CD4-positive, alpha-beta memory T cell (primary cell): ENCODE measurements at places on chromosomes 5 and 9.

DNA sequence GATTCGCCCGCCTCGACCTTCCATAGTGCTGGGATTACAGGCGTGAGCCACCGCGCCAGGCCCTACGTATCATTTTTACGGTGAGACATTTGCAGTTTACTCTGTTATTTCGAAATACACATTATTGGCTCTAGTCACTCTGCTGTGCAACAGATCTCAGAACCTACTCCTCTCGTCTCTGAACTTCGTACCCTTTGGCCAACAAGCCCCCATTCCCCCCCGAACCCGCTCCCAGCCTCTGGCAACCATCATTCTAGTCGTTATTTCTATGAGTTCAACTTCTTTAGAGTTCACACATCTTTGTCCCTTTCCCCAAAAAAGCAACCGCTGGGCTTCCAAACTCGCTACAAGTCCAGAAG, 735 bp downstream of the PTGR1 start:
- DNase-seq, result no peak

GRCh38 chr9:676780-677438, 164.6 kb upstream of the DMRT1 start:
- DNase-seq, result no peak

DNA sequence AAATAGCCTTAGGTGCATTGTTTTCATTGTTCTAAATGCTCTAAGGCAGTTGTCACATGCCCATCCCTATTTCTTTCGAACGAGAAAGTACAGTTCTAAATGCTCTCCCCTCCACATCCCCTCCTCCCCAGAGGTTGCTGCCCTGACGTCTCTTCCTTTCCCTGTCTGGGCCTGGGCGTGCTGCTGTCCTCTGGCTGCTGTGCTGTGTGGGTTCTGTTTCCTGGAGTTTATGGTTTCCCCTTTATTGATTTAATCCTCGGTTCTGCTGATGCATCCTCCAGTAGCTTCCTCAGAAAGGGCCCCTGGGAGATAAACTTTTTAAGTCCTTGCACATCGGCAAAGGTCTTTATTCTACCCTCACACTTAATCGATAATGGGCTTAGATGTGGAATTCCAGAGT, 48.8 kb downstream of the MVB12B start:
- DNase-seq, result no peak

DNA sequence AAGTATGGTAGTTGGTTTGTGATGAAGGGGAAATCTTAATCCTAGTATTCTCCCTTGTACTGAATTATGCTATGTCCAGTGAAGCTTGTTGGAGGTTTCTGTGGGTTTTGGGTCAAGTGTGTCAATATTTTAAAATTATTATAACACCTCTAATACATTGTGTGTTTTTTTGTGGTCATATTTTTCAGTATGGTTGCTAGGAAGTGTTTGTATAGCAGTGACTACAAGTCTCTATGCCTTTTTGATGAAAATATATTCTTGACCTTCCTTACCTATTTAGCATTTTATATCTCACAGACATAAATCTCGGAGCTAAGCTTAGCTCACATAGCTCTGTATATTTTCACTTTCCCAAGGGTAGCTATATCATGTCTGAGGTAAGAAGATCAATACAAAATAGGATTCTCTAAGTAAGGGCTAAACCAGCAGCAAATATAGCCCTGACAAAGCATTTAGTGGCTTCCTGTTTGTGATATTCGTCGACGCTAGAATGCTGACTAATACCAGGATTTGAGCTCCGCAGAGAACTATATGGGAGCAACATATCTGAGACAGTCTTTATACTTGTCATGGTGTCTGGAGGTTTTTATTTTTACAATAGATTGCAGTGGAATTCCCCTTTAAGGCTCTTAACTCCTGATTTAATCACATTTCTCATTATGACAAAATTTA, 82.3 kb downstream of the MACIR start:
- DNase-seq, result no peak

- no peak for DNase-seq
Measured at GRCh38 chr5:133794771-133795415, 173.5 kb downstream of the C5orf15 start.

DNA sequence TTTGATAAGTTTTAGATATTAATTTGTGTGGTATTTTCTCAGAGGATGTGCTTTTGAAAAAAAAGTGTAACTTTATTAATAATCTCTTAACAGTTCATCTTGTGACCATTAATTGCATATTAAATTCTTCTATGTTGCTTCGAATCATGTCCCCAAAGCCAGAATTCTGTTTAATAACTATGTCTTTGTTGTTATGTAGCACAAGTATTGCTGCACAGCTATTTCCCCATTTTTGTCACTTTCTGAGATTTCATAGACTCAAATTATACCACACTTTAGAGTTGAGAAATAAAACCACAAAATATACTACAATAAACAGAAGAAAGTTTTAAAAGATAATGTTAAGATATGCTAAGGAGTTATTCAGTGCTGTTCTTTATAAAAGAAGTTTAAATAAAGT, 2.8 kb downstream of the MEF2C start:
- DNase-seq, result no peak

- DNase-seq, result peak; percentile 20
Measured at GRCh38 chr5:32172923-32173266, 1.2 kb downstream of the GOLPH3 start.

GRCh38 chr9:26754509-26755164, 138.0 kb downstream of the CAAP1 start:
- DNase-seq, result no peak

DNA sequence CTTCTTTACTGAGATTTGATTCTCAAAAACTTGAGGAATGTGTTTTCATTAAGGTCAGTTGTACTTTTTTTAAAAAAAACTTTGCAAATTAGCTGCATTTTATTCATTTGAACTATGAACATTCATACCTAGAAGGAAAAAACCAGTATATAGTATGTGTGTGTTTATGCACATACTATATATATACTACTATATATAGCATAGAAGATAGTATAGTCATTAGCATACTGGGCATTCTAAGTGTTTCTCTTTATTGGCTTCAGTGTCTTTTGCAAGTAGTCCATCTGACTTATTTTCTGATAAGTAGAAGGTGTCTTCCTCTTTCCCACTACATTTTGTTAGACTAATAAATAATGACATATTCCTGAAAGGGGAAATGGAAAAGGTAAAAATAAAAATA, 33.0 kb downstream of the ELOVL7 start:
- no peak for DNase-seq

GRCh38 chr9:95641586-95641985, 124.8 kb upstream of the PTCH1 start:
- DNase-seq, result no peak

DNA sequence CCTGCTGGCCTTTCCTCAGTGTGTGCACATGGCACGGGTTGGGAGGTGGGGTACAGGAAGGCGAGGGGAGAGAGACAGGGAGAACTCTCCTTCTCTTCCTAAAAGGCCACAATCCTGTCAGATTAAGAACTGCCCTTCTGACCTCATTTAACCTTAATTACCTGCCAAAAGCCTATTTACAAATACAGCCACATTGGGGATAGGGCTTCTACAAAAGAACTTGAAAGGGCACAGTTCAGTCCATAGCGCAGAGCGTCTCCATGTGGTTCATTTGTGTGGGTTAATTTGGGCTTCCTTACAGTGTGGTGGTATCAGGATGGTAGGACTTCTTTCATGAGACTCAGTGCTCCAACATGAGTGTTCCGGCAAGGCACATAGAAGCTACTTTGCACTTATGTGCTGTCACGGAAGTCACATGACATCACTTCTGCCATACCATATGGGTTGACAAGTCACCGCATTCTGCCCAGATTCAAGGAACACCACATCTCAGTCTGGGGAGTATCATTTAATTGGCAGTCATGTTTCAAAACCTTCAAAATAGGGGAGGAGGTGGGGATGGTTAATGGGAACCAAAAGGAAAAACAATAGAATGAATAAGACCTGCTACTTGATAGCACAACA, 46.8 kb downstream of the NLN start:
- DNase-seq, result no peak

- DNase-seq, result no peak
Measured at GRCh38 chr9:85971731-85972130, 30.8 kb downstream of the NAA35 start.

DNA sequence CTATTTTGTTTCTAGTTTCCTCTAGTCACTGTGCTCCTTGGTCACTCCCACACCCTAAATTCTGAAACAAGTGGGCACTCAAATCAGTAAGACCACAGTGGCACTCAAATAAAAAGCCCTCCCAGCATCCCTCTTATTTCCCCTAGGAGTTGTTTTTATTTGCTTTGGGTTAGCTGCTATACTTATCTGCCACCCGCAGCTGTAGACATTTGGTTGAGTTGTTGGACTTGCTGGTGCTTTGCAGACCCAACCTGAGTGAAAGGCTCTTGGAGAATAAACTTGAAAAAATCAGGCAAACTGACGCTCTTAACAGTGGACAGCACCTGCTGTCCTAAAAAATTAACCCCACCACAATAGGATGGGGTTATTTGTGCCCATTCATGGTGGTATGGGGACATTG, 203.0 kb downstream of the SPATA31A6 start:
- no peak for DNase-seq

GRCh38 chr5:150166650-150167511, at the start of gene CDX1:
TSS of gene CDX1 (plus strand) at chr5:150166778. CDS start at chr5:150166877, 99 bp downstream.
- no peak for DNase-seq

DNA sequence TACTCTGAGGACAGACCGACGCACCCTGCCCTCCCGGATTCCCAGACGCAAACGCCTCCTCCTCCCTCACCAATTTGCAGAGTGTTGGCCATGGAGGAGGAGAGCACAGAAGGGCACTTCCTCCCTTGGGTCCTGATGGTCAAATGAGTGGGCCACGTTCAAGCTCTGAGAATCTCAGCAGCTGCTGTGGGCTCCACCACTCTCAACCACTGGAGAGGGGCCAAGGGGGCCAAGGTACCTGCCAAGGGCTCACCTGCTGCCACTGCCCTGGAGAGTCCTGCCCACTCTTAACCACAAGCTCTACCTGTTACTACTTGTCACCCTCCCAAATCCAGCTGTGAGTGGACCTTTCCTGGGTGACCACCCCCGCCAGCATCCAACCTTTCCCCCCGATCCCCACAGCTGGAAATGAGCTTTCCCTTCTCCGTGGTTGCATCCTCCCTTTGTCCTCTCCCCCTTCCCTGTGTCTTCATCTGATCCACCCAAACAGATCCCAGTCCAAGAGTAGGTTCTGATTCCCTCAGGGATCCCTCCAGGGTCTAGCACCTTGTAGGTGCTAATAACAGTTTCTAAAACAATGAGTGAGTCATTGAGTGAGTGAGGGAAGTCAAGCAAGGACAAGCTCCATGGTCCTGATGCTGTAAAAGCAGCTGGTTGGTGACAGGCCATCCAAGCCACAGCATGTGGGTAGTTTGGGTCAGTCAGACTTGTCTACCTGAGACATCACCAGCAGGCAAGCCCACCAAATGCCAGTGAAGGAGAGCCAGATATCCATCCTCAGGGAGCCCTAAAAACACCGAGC, 69.7 kb downstream of the FAM114A2 start:
- DNase-seq, result no peak

- DNase-seq, result peak; percentile 23
Measured at GRCh38 chr5:109849478-109850088, 159.9 kb downstream of the MAN2A1 start.

- no peak for DNase-seq
Measured at GRCh38 chr9:80554301-80554700, 982.5 kb downstream of the TLE4 start.

DNA sequence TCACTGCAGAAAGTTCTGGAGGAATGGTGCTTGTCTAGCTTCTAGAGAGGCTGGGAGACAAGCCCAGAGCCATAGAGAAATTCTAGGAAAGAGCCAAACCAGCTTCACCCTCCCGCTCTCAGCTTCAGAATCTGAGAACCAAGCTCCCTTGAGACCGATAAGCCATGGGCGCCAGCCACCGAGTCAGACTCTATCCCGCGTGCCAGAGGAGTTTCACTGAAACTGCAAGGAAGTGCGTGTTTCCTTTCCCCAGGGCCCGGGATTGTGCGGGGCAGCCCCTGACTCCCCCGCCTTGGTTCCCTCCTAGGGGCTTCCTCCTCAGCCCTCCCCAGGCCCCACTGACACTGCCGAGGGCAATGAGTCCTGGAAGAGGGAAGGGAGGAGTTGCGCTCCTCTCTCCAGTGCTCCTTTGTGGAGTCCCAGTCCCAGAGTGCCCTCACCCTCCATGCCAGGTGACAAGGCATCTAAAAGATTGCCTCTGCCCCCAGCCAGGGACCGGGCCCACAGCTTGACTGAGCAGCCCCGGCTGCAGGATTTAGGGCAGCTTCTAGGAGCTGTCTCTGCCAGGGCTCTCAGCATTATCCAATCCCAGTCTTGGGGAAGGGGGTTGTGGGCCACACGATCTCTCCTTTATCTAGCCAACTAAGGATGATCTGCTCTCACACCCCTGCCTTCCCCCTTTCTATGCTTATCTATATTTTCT, 18.4 kb upstream of the TCF7 start:
- DNase-seq, result no peak

GRCh38 chr5:83118976-83119375, 41.6 kb downstream of the XRCC4 start:
- no peak for DNase-seq

DNA sequence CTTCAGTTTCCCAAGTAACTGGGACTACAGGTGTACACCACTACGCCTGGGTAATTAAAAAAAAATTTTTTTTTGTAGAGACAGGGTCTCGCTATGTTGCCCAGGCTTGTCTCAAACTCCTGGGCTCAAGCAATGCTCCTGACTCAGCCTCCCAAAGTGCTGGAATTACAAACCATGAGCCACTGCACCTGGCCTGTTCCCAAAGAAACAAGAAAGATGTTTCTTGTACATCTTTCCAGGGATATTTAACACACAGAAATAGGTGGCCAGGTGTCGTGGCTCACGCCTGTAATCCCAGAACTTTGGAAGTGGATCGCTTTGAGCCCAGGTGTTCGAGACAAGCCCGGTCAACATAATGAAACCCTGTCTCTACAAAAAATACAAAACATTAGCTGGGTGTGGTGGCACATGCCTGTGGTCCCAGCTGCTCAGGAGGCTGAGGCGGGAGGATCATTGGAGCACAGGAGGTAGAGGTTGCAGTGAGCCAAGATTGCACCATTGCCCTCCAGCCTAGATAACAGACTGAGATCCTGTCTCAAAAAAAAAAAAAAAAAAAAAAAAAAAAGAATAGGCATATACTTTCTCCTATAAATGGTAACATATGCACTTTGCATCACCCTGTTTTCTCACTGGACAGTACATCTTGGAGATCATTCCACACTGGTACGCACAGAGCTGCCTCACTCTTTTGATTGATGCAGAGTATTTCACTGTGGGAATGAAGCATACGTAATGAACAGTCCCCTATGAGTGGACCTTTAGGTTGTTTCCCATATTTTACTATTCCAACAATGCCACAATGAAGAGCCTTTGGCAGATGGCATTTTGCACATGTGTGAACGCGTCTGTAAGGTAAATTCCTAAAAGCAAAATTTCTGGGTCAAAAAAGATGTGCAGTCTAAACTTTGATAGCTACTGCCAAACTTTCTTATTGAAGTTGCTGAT, 2.0 kb upstream of the GRHPR start:
- DNase-seq, result no peak

GRCh38 chr9:110898358-110898757, 139.9 kb downstream of the LPAR1 start:
- DNase-seq, result no peak
